Colonic mucosa (tissue), 4 donors: ENCODE measurements at places on chromosomes 5 and 9. TPM values are rescaled to one million over a fixed set of nuclear protein-coding genes. Genes with fewer than 3 reads are reported as not detected.

The INSL4 gene
- not detected for total RNA-seq

The SLC22A4 gene
- 8.3 TPM for total RNA-seq

The SIL1 gene
- 64.4 TPM for total RNA-seq

The EMB gene
- 6.1 TPM for total RNA-seq

The PCDH1 gene
- 97.3 TPM for total RNA-seq
